NCI-H187 (cell line): ENCODE measurements at places on chromosomes 7 and 10.

DNA sequence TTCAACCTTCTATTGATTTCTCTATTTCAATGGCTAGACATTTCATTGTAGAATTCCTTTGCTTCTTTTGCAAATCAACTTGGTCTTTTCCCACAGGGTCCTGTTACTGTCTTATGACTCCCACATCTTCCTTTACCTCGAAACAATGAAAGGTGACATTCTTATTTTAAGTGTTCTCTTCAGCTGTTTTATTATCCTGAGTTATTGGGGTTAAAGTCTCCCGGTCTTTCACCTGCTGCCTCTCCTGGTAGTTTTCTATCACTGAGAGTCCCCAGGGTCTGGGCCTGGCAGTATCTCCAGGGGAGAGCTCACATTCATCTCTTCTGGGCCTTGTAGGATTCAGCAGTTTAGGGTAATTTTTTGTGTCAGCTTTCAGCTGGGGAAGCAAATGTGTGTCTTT lies 95.8 kb downstream of the HECW1 start:
- no peak for DNase-seq

- no peak for DNase-seq
These were observed 305.3 kb upstream of the COBL start for GRCh38 chr7:51621956-51622355.

DNA sequence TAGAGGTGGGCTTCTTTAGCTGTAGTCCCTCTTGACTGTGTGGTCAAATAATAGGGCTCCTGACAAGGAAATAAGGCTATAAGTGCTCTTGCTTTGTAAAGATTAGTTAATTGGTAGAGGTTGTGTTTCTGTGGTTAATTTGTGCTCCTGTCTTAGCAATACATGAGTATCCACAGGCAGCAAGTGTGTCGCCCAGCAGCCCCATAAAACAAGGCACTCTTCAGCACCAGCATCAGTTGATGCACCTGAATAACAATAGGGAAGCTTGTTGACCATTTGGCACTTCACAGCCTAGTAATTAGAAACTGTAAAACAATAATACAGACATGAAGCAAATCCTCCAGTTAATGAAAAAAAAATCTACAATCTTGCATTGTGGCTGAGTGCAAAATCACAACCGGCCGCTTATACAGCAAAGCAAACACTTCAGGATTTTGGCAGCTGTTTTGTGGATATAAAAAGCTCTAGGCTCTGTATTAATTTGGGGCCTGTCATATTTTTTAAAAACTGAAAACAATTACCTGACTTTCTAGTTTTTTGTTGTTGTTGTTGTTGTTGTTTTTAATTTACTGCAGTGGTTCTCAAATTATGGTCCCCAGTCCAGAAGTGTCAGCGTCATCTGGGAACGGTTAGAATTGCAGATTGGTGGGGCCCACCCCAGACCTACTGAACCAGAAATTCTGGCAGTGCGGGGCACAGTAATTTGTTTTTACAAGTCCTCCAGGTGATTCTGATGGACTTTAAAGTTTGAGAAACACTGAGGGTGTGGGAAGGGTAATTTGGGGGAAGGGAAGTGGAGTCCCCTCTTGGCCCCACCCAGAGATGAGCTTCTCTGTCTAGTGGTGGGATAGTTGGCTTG lies 56.8 kb downstream of the AUTS2 start:
- peak; percentile 25 for DNase-seq

GRCh38 chr10:61283066-61283465 lies 170.1 kb downstream of the TMEM26 start:
- no peak for DNase-seq

DNA sequence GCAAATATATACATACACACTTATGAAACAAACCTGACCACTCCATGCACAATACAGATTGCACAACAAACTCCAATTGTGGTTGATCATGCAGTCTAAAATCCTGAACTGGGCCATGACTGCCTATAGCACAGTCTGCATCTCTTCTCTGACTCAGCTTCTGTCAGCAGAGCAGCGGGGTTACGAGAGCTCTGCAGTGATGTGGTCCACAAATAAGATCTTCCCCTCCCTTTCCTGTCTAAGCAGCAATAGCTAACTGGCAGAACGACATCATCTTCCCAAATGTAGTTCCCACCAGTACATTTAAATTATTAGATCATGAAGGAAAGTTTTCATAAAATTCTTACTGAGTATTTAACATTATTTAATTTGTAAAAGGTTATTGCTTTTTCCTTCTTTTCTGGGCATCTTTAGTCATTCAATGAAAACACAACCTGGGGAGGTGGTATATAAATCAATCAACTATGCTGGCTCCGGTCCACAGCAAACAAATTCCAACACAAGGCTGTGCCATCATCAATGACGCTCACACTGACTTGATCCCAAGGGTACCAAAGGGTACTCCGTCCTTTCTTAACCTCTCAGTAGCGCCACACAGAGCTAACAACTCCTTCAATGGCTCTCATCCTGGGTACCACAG lies 17.1 kb downstream of the ARHGAP21 start:
- no peak for DNase-seq

DNA sequence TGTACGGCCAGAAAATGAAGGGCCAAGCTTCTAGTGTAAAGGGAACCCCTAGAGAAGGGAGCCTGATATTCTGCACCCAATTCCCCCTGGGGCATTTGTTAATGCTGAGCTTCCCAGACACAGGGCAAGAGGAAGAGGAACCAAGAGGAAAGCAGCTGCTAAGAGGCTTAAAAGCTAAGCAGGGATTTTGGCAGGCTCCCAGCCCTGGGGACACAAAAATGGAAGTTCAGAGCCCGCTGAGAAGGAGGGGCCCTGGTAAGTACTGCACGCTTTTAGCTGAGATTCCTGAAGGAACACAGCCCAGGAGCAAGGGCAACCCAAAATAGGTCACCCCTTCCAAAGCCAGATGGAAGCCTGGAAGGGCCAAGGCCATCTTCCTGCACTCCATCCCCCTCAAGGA lies 387.3 kb upstream of the MGMT start:
- no peak for DNase-seq

DNA sequence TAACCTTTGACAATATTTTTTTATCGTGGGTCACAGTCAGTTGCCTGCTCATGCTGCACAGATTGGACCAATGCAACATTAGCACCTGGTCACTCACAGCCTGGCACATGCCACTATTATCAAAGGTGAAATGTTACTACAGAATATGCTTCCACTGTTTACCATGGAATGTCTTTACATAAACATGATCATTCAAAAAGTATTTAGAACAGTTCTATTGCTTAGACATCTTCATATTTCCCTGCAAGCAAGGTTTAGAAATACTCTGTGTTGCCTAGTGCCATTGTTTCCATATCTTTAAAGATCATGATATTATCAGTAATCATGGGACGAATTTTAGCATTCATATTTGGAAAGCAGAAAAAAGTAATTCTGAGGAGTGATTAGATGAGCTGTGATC lies 179.9 kb upstream of the CHRM2 start:
- no peak for DNase-seq

DNA sequence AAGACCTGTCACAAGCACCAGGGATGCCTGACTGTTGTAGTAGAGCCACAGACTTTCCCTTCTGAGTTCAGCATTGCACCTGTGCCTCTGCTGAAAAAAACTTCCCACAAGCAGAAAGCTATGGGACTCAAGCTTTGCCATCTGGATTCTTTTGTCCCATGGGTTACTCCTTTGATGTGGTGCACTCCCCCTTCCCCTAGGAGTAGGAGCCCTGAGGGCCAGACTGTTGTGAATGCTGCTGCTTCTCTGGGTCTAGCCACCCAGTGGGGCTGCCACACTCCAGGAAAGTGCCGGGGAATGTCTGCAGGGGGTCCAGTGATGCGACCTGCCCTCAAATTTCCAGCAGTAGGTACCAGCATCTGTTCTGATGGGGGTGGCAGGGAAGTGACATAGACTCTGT lies 11.7 kb downstream of the CASP7 start:
- no peak for DNase-seq

GRCh38 chr7:24936121-24936824 lies 43.7 kb downstream of the OSBPL3 start:
- no peak for DNase-seq

DNA sequence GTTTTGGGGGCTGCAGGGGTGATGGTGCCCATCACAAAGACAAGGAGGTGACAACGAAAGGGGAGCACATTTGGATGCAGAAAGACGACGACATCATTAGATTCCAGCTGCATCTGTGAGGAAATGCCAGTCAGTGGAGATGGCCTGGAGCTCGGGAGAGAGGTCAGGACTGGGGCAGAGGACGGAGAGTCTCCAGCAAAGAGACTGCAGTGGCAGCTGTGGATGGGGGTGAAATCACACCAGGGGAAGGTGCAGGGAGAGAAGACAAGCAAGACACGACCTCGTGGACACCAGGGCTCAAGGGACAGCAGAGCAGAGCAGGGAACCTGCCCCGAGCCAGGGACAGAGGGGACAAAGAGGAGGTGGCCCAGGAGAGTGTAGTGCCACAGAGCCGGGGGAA lies 203.4 kb downstream of the PRPF18 start:
- DNase-seq = no peak

DNA sequence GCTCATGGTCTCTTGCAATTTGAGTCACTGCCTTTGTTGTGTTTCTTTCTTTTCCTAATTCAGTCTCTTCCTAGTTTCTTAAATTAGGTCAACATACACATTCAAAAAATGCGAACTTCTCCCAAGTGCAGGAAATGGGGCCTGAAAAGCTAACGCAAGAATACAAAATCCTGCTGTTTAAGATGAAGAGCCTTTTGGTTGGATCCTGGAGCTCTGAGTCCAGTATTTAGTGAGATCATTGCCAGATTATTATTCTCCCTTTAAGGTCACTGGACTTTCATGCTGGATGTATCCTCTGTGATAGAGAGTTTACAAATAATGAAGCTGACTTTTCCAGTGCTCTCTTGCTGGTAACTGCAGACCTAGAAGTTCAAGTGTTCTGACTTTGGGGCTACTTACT lies 401.9 kb upstream of the MKI67 start:
- no peak for DNase-seq

- no peak for DNase-seq
These were observed 5.4 kb upstream of the PRF1 start for GRCh38 chr10:70607936-70608335.

GRCh38 chr7:92732316-92733036 lies 103.9 kb downstream of the CDK6 start:
- DNase-seq = no peak

DNA sequence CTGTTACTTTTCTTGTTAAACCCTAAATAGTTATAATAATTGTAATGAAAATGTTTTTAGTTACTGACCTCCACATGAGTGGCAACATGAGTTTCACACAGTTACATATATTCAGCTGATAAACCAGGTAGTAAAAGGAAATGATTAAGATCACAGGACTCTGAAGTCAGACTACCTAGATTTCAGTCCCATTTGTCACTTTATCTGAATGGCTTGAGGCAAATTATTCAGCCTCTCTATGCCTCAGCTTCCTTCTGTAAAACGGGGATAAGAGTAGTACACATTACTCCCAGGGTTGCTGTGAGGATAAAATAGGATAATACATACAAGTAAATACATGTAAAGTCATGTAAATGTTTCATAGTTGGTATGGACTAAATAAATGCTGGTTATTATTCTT lies 254.3 kb upstream of the LRRTM3 start:
- DNase-seq = no peak

GRCh38 chr10:133131734-133132472 lies 28.1 kb upstream of the KNDC1 start:
- no peak for DNase-seq

GRCh38 chr10:100890673-100891317 lies 22.0 kb upstream of the SLF2 start:
- DNase-seq = no peak

DNA sequence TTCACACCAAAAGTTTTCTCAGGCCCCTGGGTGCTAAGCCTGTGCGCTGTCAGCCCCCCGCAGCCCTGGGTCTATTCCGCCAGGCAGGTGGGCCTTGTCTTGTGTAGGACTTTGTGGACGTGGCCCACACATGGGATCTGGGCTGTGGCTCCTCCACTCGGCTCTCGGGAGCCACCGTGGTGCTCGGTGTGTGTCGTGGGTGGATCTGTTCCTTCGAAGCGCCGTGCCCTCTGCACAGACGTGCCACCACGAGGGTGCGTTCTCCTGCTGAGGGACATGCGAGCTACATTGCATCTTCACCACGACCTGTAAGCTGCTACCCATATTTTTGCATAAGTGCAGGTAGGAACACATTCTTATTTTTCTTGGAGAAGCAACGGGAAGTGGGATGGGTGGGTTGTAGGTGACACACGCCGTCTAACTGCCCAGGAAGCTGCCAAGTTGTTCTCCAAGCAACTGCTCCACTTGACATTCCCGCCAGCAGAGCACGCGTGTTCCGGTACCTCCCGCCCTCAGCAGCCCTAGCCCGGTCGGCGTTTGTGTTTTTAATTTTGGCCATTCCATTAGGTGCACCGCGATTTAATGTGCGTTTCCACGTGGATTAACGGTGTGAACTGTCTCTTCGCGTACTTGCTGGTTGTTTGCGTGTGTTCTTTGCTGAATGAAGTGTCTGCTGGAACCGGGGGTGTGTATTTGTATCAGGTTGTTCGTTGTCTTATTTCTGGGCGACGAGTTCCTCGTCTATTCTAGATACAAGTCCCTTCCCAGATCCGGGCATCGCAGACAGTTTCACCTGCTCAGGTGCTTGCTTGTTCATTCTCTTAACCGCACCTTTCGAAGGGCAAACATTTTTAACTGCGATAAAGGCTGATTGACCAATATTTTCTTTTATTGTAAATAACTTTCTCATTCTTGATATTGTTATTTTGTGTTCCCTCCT lies 47.4 kb upstream of the CFAP46 start:
- DNase-seq = no peak

DNA sequence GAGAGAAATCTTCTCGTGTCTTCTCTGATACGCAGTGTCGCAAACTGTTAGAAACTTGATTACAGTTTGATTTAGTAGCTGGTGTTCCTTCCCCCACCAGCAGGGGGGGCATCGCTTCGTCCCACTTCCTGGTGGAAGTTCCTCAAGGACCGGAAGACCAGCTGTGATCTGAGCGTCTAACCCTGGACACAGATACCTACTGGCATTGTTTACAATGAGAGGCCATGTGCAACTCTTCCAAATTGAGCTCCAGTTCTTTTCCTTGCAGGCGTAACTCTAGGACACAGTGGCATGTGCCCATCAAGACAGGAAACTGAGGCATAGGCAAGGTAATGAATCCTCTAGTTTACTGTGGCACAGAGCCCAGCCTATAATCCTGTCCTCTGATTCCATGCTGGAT lies 219.0 kb downstream of the CCDC3 start:
- no peak for DNase-seq

DNA sequence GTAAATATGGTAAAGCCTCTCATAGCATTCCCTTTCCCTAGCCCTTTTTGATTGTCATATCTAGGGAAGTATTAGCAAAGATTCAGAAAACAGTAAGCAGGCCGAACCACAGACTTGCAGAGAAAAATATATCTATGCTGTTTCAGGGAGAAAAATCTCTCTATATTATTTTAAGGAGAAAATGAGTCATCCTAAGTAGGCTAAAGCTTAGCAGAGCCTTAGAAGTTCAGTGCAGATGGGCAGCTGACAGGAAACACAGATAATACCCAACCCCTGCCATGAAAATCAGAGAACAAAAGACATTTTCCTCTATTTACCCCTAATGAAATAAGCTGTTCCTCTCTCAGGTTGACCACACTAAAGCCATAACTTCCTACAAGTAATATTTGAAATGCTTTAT lies 16.5 kb downstream of the C1QL3 start:
- no peak for DNase-seq

GRCh38 chr7:11833431-11833830 lies 1.4 kb upstream of the THSD7A start:
- DNase-seq = peak; percentile 61

GRCh38 chr7:84548366-84549365 lies 354.1 kb upstream of the SEMA3A start:
- no peak for DNase-seq

- no peak for DNase-seq
These were observed 27.6 kb upstream of the PRPF18 start for GRCh38 chr10:13559124-13559700.
